ENCODE measurements at places on chromosomes 4 and X.

DNA sequence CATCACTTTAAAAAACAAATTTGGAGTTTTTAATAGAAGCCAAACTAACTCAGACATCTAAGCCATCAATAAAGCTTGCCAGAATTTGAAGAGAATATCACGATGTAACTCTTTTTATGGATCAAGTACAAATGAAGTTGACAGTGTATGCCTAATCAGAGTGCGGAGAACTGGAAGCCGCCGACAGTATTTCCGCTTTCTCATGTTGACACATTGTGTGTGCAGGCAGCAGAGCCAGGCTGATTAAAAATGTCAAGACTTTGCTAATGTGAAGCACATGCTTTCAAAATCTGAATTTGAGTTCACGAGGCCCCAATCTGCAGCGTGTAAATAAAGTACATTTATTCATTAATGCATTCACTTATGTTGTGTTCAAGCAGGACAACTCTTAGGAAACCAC lies 161.2 kb downstream of the TENM3 start:
- no peak for DNase-seq

DNA sequence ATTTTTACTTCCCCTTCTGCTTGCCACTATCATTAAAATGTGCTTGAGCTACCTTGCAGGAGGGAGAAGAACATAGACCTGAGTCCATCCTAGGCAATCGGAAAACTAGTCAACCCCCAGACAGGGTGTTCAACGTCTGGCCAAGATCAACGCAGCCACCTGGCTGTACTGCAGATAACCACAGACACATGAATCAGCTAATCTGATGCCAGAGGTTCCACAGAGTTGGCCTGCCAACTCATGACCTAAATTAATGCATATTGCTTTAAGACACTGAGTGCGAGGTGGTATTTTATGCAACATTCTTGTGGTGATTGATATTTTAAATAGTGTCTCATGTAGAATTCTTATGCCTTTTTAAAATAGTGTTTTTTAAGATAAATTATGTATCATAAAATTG lies 1283.8 kb upstream of the PABPC4L start:
- DNase-seq = no peak

DNA sequence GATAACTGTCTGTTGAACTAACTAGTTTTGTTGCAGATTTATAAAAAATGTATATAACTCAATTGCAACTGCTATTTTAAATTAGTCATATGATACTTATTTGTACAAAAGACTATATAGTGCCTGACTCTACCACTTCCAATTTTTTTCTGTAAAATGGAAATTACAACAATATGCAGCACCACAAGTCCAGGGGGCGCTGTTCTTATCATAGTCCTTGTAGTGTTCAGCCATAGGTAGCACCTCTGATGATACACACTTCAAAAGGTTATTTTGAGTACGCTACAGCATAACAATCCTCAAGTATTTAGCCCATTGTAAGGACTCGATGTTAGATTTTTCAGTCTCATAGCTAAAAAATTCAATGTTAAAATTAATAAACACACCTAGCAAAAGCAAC lies 174.9 kb downstream of the CORIN start:
- DNase-seq = no peak

DNA sequence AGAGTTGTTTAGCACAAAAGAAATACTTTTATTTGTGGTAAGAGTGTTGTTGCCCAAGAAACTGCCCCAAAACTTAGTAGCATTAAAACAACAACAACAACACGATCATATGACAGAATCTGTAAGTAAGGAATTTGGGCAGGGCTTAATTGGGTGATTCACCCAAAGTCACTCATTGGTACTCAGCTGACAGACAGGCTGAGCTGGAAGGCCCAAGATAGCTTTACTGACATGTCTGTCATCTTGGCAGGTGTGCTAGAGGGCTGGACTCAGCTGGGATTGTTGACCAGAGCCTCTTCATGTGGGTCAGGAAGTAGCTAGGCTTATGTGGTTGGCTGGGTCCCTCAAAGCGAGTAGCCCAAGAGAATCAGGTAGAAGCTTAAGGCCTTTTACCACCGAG lies 52.3 kb downstream of the KIAA0232 start:
- DNase-seq = no peak

- no peak for DNase-seq
Observed at GRCh38 chr4:62226082-62226481, 1026.0 kb downstream of the ADGRL3 start.

- no peak for DNase-seq
Observed at GRCh38 chr4:180150818-180151217, 2092.4 kb upstream of the TENM3 start.

- no peak for DNase-seq
Observed at GRCh38 chr4:80138551-80139538, 58.5 kb upstream of the PRDM8 start.

DNA sequence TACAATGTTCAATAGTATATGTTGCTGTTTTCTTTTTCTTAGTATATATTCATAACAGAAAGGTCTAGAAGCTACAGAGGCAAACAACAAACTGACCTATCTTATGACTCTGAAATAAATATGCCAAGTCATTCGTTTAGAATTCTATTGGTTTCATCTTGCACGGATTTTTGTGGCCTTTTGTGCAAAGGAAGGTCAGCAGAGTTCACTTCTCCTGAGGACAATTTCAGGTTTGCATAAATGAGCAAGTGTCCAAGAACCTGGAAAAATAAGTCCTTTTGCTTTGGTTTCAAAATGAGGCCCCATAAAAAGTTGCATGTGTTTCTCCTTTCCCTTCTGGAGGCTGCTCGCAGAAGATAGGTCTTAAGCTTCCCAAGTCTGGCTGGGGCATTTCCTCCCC lies 156.9 kb downstream of the APBB2 start:
- DNase-seq = no peak

Measured in sciatic nerve (tissue), 2 donors.